Natural killer cell treated with Interleukin-12 subunit alpha and Interleukin-12 subunit beta and Interleukin-15 and Interleukin-18, amount 100 ng/mL, for 72 hours (primary cell): ENCODE measurements at places on chromosomes 11 and 22. TPM values are rescaled to one million over a fixed set of nuclear protein-coding genes. Genes with fewer than 3 reads are reported as not detected.
A peak's percentile ranks its signal among the peaks of the same experiment; 100 is the strongest.

GRCh38 chr11:128318856-128319474 is 268.4 kb downstream of the ETS1 start:
- DNase-seq: peak; percentile 98

GRCh38 chr11:76292583-76293188 is 86.4 kb upstream of the WNT11 start:
- no peak for DNase-seq

Gene SF3B2
- total RNA-seq: 286 TPM

DNA sequence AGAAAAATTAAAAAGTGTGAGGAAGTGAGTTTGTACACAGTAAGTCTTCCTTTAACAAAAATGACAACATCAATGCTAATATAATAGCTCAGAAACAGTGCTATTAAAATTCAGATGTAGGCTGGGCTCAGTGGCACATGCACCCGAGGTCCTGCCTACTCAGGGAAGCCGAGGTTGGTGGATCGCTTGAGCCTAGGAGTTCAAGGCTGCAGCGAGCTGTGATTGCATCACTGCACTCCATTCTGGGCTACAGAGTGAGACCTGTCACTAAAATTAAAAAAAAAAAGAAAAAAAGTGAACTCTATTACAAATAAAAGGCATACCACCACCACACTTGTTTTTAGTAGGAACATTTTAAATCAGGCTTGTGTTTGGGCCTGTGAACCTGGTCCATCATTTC is 39.2 kb upstream of the PAX6 start:
- DNase-seq: no peak

DNA sequence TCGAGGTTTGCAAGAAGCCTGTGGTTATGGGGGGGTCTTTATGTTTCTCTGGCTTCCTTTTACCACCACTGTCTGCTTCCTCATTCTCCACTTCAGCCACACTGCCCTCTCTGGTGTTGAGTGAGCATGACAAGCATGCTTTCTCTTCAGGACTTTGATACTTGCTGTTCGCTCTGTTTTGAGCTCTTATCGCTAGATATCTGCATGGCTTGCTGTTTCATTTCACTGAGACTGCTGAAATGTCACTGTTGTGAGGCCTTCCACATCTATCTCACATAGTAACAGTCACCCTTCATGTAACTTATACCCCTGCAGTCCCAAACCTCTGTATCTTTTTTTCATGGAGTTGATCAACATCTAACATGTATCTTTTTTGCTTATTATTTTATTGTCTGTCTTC is 59.8 kb downstream of the TMEM135 start:
- DNase-seq: no peak

- DNase-seq: no peak
These were observed 307.8 kb downstream of the C11orf87 start for GRCh38 chr11:109729761-109730160.

DNA sequence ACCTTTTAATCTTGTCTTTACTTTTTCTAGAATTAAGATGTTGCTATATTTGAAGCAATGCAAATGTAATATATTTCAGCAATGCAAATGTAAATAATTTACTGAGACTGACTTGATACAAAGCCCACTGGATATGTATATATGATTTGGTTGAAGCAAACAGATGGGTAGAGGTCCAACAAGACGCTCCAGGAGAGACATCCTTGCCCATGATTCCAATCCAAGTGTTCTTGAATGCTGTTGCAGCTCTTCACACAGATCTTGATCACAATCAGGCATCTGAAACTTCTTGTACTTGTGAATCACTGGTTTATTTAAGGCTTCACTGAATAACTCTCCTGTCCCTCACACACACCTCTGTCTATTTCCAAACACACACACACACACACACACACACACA is 507.0 kb downstream of the LRRC4C start:
- DNase-seq: no peak

DNA sequence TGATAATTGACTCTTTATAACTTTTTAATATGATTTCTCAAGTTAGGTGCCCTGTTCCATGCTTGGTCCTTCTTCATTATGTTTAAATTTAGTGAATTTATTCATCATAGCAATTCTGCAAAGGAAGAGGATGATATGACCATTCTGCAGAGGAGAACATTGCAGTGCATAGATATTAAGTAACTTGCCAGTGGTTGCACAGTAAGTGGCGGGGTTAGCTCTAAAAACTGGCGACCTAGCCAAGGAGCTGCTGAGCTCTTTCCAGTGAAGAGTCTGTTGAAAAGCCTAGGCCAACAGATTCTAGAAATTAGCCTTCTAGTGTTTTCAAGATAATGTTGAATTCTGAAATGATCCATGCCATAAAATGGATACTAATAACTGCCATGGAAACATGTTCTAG is 4.6 kb downstream of the EWSR1 start:
- no peak for DNase-seq

GRCh38 chr22:37999640-38000272 is 15.4 kb upstream of the SOX10 start:
- no peak for DNase-seq

GRCh38 chr11:34940026-34940677 is 23.7 kb downstream of the PDHX start:
- DNase-seq: no peak

- no peak for DNase-seq
These were observed 94.8 kb downstream of the PICALM start for GRCh38 chr11:85974122-85974521.

GRCh38 chr11:67585911-67586310 is 2.3 kb downstream of the GSTP1 start:
- DNase-seq: no peak

Gene MAP6
- not detected for total RNA-seq

DNA sequence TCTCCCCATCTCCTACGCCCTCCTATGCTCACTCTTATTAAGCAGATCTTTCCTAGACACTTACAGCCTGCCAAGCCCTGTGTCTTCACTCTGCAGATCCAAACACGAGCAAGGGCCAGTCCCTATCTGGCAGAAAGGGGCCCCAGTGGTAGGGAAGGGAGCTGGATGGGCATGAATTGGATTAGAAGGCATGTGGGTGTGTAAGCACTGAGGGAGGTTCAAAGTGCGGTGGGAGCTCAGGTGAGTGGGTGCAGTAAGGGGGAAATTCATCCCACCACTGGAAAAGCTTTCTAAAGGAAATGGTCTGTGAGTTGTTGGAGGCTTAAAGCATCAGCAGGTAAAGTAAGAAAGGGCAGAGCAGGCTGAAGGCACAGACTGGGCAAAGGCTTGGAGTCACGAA is 5.5 kb downstream of the TMEM132A start:
- DNase-seq: no peak

GRCh38 chr11:37657645-37658044 is 1059.6 kb upstream of the RAG2 start:
- no peak for DNase-seq

GRCh38 chr11:91326751-91327150 is 897.9 kb upstream of the FAT3 start:
- DNase-seq: no peak

GRCh38 chr11:126109941-126110731 is 47.5 kb upstream of the CDON start:
- no peak for DNase-seq

- DNase-seq: no peak
These were observed 10.6 kb downstream of the CDPF1 start for GRCh38 chr22:46239261-46240048.

Gene CASP5
- total RNA-seq: not detected

DNA sequence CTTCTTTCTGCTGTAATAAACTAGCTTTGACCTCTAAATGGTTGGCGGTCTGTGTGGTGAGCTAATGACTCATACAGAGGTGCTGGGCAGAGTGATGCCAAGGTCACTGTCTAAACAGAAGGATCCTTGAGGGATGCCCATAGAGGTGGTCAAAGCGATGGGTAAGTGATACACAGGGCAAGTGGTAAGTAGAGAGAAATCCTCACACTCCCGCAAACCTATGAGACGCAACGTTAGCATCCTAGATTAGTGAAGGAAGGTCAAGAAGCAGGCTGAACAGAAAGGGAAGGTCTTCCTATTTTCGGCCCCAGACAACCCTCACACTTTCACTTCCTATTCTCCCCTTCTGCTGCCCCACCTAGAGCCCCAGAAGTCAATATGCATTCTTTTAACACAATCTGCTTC is 65.6 kb upstream of the SESN3 start:
- no peak for DNase-seq

DNA sequence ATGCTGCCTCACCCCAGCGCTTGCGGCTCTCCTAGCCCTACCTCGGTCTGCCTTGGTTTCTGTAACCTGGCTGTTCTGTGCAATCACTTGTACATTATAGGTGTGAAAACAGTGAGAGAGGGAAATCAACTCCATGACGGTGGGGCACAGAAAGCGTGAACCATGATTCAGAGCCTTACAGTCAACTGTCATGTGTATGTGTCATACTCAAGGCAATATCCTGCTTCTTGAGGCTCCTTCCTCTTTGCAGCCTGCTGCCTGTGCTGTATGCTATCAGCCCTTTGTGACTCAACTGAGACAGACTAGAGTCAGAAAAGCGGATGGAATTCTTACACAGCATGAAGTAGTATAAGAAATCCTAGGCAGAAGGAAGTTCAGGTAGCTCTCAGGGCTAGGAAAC is 2.1 kb downstream of the NRIP3 start:
- DNase-seq: no peak

Gene EPS8L2
- total RNA-seq: 2.9 TPM

DNA sequence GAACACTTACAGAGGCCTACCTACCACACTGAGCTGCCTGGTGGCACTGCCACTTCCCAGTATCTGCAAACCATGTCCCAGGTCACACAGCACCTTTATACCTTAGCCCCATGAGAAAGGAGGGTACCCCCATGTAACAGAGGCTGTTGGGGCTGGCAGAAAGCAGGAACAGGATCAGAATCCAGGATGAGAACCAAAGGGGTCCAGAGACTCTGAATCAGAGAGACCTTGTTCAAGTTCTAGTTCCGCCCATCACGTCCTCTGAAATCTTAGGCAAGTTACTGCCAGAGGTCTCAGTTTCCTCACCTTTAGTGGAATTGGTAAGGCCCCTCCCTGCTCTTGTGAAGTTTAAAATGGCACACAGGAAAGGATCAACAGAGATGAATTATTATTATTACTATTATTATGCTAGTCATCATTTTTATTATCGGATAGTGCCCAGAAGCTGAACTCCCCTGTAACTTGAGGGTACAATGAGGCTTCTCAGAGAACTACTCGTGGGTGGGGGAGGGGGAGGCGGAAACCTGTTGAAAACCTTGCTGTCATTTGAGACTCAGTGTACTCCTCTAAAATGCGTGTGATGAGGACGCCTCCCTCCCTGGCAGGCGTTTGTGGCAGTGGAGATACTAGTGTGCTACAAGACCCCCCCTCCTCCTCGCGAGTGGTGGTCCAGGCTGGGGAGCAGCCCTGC is 9.3 kb downstream of the SELENOM start:
- DNase-seq: no peak

Gene HTR3B
- total RNA-seq: not detected

- DNase-seq: no peak
These were observed 33.3 kb downstream of the HIRA start for GRCh38 chr22:19398206-19398605.

Gene OR6T1
- not detected for total RNA-seq

Gene TBX1
- total RNA-seq: 1.1 TPM

DNA sequence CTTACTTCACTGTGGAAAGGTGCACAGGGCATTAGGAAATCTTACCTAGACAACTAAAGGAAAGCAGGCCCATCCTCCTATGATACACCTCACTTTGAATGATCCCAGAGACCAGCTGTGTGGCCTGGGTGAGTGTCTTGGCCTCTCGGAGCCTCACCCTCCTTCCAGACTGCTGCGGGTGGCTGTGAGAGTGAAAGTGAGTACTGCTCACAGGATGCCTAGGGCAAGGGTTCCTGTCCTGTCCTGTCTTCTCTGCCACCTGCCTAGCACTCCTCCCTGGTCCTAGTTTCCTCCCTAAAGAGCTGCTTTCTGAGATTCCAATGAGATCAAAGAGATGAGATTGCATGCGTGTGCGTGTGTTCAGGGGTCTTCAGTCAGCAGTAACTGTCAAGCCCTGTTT is 19.5 kb upstream of the ADORA2A start:
- DNase-seq: no peak

Gene NLRP6
- total RNA-seq: 1.2 TPM

Gene NRGN
- total RNA-seq: 5.4 TPM

DNA sequence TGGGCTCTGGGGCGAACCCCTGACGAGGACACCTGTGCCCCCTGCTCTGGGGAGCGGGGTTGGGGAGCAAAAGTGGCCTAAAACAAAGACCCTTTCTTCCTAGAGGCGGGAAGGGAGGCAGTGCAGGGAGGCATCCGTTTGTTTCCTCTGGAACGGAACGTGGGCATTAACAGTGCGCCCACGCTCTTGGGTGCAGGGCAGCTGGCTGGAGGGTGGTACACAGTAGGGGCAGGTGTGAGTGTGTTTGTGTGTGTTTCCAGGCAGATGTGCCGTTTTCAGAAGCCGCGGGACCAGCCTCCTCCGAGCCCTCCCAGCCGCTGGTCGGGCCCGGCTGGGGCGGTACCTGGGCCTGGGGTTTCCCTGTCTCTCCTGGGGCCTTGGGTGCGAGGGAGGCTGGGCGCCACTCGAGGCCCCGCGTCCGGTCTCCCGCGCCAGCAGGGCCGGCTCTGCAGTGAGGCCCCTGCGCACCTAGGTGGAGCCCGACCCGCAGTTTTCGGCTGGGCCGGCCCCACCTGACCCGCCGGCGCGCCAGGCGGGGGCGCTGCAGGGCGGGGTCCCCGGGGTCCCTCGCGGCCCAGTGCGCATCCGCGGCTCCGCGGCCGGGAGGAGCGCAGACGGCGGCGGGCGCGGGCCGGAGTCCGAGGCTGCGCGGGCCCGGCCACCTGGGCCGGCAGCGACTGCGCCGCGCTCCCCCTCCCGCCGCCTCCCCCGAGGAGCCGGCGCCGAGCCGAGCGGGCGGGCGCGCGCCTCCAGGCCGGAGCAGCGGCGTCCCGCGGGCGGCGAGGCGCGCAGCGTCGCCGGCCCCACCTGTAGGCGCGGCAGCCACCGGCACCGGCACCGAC is 1252.7 kb downstream of the BRD1 start:
- no peak for DNase-seq

Gene SVIP
- total RNA-seq: 25.6 TPM

Gene GLYAT
- not detected for total RNA-seq

DNA sequence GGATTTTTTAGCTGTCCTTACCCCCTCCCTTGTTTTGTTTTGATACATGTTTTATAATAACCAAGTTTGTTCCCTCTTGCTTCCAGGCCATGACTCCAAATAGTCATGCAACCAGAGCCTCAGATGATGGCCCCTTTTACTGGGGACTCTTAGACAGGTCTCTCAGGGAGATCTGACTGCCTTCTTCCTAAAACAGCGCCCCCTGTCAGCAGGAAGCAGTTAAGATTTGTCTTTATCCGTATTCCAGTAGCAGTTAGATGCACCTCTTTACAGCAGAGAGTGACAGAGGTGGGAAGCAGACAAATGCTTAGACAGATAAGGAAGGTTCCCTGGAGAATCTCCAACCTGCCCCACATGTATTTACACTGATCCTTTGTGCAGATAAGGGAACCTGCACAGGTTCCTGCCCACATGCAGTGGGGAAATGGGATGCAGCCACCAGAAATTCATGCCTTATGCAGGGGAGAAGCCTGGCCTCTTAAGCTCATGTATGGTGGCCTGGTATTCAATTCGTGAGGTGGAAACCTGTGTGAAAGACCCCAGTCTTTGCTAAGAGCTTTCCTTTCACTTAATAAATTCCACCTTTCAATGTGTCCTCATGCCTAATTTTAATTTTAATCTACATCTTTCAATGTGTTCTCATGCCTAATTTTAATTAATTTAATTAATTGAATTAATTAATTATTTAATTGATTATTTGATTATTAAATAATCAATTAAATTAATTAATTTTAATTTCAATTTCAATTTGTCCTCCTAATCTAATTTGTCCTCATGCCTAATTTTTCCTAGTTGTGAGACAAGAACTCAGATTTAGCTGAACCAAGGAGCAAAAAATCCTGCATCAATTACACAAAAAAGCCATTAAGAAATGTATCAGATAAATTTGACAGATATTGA is 11.5 kb upstream of the GLYAT start:
- DNase-seq: no peak
